ENCODE measurements at places on chromosomes 16 and 17. TPM values are rescaled to one million over a fixed set of nuclear protein-coding genes. Genes with fewer than 3 reads are reported as not detected.

TMEM220 gene
- 12.2 TPM for polyA plus RNA-seq

MT1F gene
- polyA plus RNA-seq: 7.8 TPM

KRT33A gene
- polyA plus RNA-seq: not detected

C17orf50 gene
- not detected for polyA plus RNA-seq

NOXO1 gene
- polyA plus RNA-seq: not detected

NECAB2 gene
- 0.06 TPM for polyA plus RNA-seq

OTOA gene
- polyA plus RNA-seq: 0.04 TPM

KRTAP4-5 gene
- polyA plus RNA-seq: not detected

KRTAP3-2 gene
- polyA plus RNA-seq: not detected

TBC1D3K gene
- not detected for polyA plus RNA-seq

ALDOC gene
- polyA plus RNA-seq: 65.4 TPM

HNF1B gene
- not detected for polyA plus RNA-seq

SLC13A5 gene
- polyA plus RNA-seq: not detected

CDYL2 gene
- 0.87 TPM for polyA plus RNA-seq

PPP1R1B gene
- not detected for polyA plus RNA-seq

CNTNAP1 gene
- polyA plus RNA-seq: 90.6 TPM

FLYWCH2 gene
- polyA plus RNA-seq: 25.6 TPM

TNFRSF13B gene
- polyA plus RNA-seq: not detected

PRR35 gene
- not detected for polyA plus RNA-seq

TMEM256 gene
- polyA plus RNA-seq: 65.4 TPM

ZNF750 gene
- polyA plus RNA-seq: not detected

KRTAP2-2 gene
- polyA plus RNA-seq: 0.16 TPM

SLC5A11 gene
- polyA plus RNA-seq: not detected

OR1F1 gene
- polyA plus RNA-seq: 0.64 TPM

WFIKKN2 gene
- polyA plus RNA-seq: not detected

CDH11 gene
- 498 TPM for polyA plus RNA-seq

Data from BJ (cell line).